ENCODE measurements at places on chromosomes 6 and 20.

DNA sequence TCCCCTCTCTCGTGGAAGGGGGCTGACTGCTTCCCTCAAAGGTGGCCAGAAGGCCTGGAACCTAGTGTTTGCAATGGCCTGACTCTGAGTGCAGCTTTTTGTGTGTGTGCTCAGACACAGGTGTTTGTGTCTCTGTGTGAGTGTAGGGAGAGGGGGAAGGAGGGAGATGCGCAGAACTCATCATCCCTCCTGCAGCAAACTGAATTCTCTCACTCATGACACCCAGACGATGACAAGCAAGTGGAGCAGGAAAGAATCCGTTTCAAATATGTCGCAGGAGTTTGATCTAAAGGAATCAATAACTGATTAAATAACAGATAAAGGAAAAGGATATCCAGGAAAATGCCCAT is 101.4 kb downstream of the TNFAIP3 start:
- no peak for DNase-seq

DNA sequence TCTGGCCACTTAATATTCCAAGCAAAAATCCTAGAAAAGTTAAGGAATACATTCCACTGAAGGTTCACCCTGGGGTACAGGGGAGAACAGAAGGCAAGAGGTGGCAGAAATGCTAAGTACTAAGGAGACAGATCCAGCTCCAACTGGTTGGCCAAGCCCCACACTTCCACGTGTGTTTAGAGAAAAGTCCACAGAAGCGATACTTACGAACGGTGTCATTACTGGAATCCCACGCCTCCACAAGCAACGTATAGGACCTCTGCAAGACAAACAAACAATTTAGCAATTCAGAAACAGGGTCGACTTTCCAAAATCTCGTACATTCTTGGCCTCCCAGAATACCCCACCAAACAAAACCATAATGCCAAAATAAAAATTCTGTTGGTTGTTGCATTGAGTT is 10.0 kb downstream of the JAG1 start:
- no peak for DNase-seq

GRCh38 chr6:80341330-80341729 is 234.9 kb downstream of the BCKDHB start:
- no peak for DNase-seq

DNA sequence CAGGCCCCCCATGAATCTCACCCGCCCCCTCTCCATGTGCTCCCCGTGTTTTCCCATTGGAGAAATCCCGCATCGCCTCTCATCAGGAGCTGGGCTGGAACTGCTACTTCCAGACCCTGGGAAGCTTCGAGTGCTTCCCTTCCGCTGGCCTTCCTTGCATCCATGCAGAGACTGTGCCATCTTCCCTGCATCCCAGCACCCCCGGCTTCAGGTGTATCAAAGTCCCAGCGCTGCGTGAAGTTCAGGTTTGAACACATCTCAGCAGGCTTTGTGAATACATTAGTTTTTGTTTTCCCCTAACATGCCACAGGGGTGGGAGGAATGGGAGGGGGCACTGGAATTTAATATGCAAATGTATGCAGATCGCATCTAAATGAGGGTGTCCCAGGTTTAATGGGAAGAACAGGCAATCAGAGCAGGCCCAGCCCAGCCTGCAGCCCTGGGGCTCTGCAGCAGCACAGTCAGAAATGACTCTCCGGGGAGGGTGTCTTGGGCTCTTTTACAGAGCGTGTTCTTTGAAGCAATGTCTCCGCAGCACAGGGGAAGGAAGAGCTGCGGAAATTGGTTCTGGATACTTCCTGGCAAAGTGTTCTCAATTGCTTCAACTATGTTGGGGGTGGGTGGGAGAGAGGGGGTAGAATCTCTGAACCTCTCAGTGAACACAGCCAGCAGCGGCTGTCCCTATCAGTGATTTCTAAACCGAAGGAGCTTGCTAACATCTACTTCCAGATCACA is 8.3 kb upstream of the MMP9 start:
- no peak for DNase-seq

- DNase-seq = no peak
These were observed 28.4 kb upstream of the GSTA3 start for GRCh38 chr6:52937908-52938307.

DNA sequence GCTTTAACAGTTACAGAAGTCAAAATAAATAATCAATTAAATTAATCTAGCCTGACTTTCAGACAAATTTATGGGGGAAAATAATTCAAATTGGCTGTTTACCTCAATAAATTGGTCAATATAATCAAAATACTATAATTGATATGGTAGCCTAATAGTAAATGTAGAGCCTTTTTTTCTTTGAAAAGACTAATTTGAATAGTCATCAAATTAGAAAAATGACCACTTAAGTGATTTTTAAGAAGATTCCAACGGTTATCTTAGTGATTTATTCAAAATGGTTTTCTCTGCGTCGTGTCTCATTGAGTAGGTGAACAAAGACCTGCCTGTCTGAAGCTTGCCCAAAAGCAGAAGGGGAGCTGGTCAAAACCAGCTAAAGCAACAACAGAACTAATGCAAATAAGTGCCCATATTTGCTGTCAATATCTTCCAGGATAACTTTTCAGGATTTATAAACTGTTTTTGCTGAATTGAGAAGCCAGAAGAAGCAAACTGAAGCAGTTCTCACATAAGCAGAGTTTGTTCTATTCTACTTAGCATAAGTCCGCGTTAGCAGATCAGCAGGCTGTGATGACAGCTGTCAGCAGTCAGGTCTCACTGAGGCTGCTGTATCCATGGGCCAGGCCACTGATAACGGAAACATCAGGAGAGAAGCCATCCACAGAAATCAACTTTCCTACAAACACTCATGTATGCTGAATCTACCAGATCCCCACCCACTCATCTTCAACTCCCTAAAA is 7.0 kb downstream of the RCAN2 start:
- no peak for DNase-seq

- DNase-seq = no peak
These were observed 14.9 kb upstream of the FAM210B start for GRCh38 chr20:56343861-56344381.

- DNase-seq = no peak
These were observed 55.7 kb upstream of the FERMT1 start for GRCh38 chr20:6178537-6178936.

- DNase-seq = no peak
These were observed 140.9 kb downstream of the LPA start for GRCh38 chr6:160523223-160523622.

DNA sequence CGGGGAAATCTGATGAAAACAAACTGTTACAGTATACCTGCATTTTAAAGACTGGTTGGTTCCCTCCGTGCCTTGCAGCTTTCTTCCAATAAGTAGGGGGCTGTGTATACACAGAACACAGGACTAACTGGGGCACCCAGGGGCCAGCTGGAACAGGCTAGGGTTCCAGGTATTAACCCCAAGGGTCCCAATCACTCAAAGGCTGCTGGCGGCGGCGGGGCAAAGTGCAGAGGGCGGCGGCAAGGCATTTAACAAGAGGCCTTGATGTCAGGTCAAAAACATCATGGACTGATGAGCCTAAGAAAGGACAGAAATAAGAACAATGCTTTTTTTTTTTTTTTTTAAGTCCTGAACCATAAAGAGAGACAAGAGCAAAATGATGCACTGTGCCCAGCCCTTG is 2.5 kb downstream of the PMEPA1 start:
- no peak for DNase-seq

GRCh38 chr6:133983099-133983939 is 30.3 kb downstream of the TBPL1 start:
- no peak for DNase-seq

DNA sequence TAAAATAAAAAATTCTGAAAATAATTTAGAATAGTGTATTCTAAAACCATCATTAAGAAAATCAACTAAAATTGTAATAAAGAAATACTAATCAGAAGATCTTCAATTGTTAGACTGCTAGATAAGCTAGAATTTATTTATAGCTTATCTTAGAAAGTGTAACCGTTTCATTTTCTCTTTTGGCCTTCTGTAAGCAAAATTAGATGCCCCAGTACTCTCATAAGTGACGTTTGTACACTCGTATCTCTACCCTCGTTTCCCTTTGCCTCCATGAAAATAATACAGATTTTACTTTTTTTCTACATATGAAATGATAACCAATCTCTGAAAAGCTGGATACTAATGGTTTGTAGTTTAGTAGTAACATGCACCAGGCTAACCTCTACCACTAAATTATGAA is 19.8 kb downstream of the DSE start:
- DNase-seq = no peak

- DNase-seq = no peak
These were observed 34.5 kb downstream of the DLGAP4 start for GRCh38 chr20:36340593-36340990.

- no peak for DNase-seq
These were observed 182.5 kb upstream of the PDE10A start for GRCh38 chr6:165845493-165845892.

GRCh38 chr6:106321940-106322339 is 3.6 kb downstream of the ATG5 start:
- DNase-seq = no peak

GRCh38 chr6:156395276-156395675 is 381.9 kb upstream of the ARID1B start:
- no peak for DNase-seq

- DNase-seq = no peak
These were observed 52.4 kb downstream of the L3MBTL3 start for GRCh38 chr6:130070792-130071191.

- peak; percentile 70 for DNase-seq
These were observed 864 bp upstream of the BCLAF1 start for GRCh38 chr6:136290410-136291010.

DNA sequence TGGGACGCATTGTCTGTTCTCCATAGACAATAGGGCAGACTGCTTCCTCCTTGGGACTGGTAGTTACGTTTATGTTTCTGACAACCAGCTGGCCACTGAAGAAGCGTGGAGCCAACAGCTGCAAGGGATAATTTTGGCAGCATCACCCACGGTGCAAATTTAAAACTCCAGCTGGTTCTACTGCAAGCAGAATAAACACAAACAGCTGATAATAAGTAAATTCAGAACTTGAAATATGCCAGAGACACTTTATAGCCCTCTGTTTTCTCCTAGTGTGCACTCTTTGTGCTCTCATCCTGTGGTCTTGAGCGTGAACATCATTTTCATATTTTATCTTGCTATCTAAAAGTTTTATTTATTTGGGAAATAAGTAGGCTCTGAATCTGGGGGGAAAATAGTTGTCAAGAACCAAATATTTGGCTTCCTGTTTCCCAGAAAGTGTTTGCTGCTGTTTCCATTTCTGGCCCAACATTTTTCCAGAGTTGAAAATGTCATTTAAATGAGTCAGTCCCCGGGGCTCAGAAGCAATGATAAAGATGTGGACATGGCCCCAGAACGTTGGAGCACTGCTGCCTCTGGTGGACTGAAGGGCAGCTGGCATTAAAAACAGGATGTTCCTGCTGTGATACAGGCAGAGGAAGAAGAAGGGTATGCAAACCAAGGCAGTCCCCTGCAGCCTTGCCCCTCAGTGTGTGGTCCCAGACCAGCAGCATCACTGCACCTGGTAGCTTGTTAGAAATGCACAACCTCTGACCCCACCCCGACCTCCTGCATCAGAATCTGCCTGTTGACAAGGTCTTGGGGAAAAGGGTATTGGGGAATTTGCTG is 12.5 kb upstream of the THBD start:
- DNase-seq = no peak

DNA sequence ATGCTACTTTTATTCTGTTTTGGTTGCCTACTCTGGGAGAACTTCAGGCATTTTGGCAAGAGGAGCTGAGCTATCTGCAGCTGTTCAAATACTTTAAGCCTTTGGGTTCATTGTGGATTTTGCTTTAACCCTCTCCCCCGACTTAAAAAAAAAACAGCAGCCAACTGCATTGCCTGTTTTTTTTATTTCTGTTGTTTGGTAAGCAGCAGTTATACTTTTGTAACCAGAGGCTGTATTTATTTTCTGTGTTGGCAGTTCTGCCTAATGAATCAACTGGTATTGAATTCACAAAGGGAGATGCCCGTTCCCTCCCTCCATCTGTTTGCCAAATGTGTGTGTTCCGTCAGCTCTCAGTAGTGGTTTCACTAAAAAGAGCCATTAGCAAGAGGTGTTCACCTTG is 484.0 kb downstream of the UTRN start:
- no peak for DNase-seq

- no peak for DNase-seq
These were observed 787 bp upstream of the BTN2A2 start for GRCh38 chr6:26382121-26382520.

DNA sequence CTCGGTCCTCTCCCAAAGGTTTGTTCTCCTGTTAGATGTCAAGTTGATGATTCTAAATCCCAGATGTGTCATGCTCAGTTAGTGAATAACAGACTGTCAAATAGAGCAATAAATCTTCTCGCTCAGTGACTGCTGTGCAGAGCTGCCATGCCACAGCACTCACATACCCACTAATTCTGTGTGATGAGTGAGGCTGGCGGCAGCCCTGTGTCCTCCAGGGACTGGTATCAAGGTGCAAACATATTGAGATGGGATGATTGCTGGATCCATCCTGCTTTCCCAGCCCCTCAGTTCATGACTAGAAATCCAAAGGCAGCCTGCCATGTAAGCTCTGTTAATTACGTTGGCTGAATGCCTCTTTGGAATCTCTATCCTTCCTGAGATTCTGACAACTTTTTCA is 103.9 kb downstream of the OLIG3 start:
- no peak for DNase-seq

GRCh38 chr6:151493161-151493803 is 535 bp upstream of the CCDC170 start:
- no peak for DNase-seq

DNA sequence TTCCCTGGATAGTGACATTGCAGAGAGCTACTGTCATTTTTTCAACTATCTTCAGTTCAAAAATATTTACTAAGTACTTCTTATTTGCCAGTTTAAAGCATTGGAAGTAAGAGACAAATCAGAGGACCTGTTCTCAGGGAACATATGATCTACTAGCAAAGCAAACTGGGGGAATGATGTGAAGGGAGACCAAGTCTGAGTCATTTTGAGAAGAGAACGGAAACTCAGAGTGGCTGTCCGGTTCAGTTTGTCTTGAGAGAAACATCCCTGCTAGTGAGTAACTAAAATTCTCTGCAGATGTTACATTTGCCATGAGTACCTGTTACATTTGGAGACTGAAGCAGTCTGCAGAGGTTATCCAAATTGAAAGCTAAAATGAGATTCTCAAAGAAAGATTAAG is 118.3 kb downstream of the KCNQ5 start:
- no peak for DNase-seq

GRCh38 chr6:56663344-56663743 is 20.7 kb upstream of the DST start:
- DNase-seq = no peak

GRCh38 chr6:113511100-113511499 is 346.0 kb upstream of the MARCKS start:
- no peak for DNase-seq

GRCh38 chr6:31143148-31143547 is 4.3 kb upstream of the PSORS1C2 start:
- no peak for DNase-seq

DNA sequence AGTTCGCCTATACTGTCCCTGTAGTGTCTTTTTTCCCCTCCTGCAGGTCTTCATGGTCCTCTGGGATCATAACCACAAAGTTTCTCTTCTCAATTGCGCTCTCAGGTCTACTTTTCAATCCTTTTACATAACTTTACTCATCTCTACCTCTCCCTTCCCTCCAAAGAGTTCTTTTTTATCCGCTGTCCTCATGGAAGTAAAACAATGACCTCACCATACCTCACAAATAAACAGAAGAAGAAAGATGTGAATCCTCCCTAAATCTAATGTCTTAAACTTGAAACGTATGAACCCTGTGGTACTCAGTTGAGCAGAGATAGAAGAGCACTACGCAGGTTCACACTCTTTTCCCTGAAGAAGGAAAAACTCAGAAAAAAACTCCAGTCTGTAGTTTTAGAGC is 12.1 kb upstream of the HLA-DQA1 start:
- DNase-seq = no peak

- DNase-seq = no peak
These were observed 542.6 kb downstream of the DHX35 start for GRCh38 chr20:39504710-39505094.

- no peak for DNase-seq
These were observed 28.2 kb upstream of the RIMS4 start for GRCh38 chr20:44838521-44838920.
